ENCODE measurements at places on chromosomes 1 and 21. TPM values are rescaled to one million over a fixed set of nuclear protein-coding genes. Genes with fewer than 3 reads are reported as not detected.

DNA sequence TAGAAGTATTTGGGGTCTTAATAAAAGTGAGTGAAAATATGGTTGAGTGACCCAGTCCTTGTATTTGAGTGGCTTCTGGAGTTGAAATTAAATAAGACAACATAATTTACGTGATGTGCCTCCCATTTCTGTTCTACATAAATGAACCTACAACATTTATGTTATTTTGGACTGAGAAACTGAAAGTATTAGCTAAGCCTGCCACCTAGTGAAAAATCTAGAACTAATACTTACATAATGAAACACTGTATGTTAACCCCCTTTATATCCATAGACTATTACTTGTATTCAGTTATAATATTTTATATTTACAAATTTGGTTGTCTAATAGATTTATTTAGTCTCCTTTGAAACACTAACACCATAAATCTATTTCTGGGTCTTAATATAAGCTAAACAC, 298.9 kb downstream of the KCNT2 start:
- no peak for DNase-seq

- DNase-seq, result no peak
These were observed 58.9 kb downstream of the TBCE start for GRCh38 chr1:235426143-235426542.

TAS1R1 gene
- not detected for total RNA-seq

- DNase-seq, result no peak
These were observed 115.6 kb upstream of the SLC45A1 start for GRCh38 chr1:8202182-8202905.

DNA sequence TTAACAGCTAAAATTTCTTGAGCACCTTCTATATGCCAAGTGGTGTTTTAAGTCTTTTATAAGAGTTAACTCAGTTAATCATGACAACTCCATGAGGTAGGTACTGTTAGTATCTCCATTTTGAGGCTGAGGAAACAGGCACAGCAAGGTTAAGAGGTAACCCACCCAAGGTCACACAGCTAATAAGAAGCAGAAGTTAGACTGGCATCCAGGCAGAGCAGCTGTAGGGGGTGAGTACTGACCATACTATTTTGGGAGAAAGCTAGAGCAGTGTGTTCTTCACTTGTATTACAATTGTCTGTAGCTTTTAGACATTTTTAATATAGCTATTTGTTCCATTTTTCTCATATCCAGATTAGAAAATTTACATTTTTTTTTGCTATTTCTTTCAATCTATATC, 4.8 kb downstream of the ATP6V1G3 start:
- DNase-seq, result no peak

- DNase-seq, result no peak
These were observed 242.3 kb downstream of the SDCCAG8 start for GRCh38 chr1:243497939-243498681.
